Temporal lobe (tissue), 4 donors: ENCODE measurements at places on chromosomes 3 and 15. TPM values are rescaled to one million over a fixed set of nuclear protein-coding genes. Genes with fewer than 3 reads are reported as not detected.

ZNF654 gene
- total RNA-seq = 25.8 TPM

SAMMSON gene
- not detected for total RNA-seq

POLG gene
- 27.5 TPM for total RNA-seq

C3orf52 gene
- 0.25 TPM for total RNA-seq

DUOXA1 gene
- total RNA-seq = under 0.01 TPM

PDHB gene
- 48.4 TPM for total RNA-seq

ARL6 gene
- total RNA-seq = 32.7 TPM

IFT57 gene
- total RNA-seq = 37.4 TPM

LRRIQ4 gene
- total RNA-seq = 0.49 TPM

RPL4 gene
- total RNA-seq = 1,813 TPM
